Stimulated activated CD4-positive, alpha-beta T cell treated with anti-CD3 and anti-CD28 coated beads, Interleukin-4, amount 100 ng/mL, for 4 hours (primary cell): ENCODE measurements at places on chromosomes 5 and 9.

DNA sequence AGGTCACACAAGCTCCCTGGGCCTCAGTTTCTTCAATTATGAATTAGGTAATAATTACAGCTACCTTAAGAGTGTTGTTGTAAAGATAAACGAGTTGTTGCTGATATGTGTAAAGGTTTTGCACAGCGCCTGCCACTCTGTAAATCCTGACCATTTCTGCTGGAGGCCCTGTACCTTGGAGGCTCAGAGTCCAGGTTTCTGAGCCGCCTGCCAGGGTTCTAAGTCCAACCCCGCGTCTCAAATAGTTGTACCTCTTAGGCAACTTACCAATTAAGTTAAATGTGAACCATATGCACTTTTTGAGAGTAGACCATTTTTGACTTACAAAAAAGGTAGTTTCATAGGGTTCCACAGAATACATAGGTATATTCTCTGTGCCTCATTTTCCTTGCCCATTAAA lies 156.8 kb upstream of the KLF9 start:
- DNase-seq: no peak

DNA sequence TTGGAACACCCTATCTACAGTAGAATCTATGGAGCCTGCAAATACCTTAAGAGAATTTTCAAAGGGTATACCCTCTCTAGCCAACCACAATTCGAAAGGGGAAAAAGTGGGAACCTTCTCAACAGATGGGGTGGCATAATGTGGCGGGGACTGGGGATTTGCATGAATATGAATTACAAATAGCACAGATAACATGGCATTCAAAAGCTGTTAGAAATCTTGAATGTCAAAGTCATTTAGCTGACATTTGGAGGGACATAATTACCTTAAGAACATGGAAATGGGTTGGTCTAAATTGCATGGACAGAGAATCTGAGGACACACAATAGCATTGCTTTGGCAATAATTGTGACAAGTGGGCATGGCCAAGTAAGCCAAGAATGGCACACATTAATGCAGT lies 23.2 kb upstream of the TYRP1 start:
- no peak for DNase-seq

GRCh38 chr9:130234340-130235260 lies 31.0 kb upstream of the HMCN2 start:
- DNase-seq: no peak

DNA sequence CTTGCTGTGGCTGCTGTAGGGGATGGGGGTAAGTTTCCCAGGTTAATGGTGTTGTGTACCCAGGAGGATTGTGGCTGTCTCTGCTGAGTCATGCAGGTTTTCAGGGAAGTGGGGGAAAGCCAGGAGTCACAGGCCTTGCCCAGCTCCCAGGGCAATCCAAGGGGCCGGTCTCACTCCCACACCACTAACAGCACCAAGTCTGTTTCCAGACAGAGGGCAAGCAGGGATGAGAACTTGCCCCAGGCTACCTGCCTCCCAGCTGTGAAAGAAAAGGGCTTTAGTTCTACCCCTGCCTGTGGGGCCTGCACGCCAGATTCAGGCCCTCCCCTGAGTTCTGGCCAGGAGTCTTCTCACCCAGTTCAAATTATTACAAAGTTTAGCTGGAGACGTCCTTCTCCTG lies 579.8 kb upstream of the ST8SIA4 start:
- no peak for DNase-seq

- no peak for DNase-seq
Measured at GRCh38 chr5:135107986-135108385, 74.0 kb upstream of the PITX1 start.

GRCh38 chr5:84383816-84384603 lies 670 bp downstream of the EDIL3 start:
- DNase-seq: no peak

DNA sequence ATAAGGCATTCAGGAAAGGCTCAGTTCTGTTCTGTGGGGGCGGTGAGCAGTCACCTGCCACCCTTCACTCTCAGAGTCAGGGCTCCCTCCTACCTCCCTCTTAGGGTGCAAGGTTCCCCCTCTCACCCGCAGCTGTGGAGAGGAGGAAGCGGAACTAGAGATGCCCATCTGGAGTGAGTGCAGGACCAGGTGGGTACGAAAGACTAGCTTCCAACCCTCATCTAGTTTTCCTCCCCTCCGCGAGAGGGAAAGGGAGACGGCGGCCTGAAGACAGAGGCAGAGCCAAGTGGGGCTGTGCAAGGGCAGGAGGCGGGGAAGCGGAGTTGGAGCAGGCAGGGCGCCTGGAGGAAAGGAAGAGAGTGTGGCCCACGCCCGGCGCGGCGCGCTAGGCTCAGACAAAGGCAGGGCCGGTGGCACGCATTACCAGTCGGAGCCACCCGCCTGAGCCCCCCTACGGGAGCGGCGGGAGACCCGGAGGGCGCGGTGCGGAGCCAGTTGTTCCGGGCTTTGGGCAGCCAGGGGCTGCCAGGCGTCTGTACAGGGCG lies 7.3 kb downstream of the PRR7 start:
- DNase-seq: no peak

DNA sequence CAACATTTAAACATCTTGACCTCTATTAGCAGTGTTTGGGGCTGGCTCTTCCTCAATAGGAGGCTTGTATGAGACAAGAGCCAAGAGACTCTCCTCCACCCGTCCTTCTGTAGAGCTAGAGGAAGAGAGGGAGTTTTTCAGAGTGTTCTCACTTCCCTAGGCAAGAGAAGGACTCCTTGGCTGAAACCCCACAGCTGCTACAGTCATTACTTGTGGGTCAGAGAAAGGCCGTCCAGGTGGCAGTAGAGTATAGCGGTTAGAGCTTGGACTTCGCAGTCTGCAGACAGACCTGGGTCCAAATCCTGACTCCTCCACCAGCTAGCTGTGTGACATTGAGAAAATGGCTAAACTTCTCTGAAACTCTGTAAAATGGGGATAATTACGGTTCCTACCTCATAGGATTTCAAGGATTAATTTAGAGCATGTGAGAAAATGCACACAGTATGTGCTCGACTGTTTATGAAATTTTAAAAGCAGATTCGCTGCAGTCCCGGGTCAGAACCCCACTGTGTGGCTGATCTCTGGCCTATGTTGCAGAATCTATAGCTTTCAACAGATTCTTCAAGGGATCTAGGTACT lies 80.8 kb upstream of the ARAP3 start:
- no peak for DNase-seq

GRCh38 chr9:133359399-133360175 lies 3.2 kb downstream of the SURF2 start:
- no peak for DNase-seq

DNA sequence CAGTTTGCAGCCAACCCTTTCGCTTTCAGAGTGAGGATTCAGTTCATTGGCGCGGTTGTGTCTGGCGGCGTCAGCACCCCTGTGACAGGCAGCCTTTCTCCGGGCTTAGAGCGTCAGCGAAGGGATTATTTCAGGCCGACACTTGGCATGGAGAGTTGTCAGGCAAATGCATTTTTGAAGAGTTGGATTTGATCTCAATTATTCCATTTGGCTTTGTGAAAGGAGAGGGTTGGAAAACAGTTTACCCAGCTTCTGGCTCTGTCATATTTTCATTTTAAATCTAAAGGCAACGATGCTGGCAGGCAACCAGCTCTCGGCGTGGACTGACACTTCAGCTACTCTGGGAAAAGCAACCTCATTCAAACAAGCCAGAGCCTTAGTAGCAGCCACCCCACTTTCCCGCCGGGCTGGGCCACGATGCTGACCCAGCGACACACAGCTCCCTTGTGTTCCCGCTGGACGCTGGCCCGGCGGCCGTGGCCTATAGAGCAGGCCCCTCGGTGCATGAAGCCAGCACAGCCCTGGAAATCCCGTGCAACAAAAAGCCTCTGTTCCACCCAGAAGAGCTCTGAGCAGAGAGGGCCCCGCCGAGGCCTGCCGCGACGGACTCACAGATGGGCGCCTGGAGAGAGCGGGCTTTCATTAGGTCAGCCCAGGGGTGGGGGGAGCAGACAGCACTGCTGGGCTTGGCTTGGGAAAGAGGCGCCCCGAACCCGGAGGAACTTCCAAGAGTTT lies 28.9 kb upstream of the LPCAT1 start:
- no peak for DNase-seq

DNA sequence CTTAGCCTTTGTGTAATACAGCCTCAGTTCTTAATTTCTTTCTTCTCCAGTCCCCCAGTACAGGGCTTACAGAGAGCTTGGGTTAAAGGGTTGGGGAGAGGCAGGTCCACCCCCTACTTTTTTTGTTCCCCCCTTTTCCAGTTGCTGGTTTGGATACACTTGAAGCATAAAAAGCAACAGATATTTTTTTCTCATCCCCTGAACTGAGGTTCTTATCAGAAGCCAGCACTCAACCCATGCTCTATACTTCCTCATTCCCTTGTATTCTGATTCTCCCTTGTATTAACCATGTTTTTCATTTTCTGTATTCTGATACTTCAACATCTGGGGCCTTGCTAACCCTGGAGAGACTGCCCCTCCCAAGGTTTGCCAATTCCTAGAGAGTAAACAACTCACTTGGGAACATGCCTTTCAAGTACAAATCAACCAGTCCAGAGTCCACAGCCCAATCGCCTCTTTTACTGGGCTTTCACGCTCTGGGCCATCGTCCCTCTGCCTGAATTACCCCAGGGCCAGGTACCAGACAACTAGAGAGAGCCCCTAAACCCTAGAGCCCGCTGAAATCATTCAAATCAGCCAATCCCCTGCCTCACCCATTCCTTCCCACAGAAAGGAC lies 333.4 kb upstream of the PUM3 start:
- no peak for DNase-seq

DNA sequence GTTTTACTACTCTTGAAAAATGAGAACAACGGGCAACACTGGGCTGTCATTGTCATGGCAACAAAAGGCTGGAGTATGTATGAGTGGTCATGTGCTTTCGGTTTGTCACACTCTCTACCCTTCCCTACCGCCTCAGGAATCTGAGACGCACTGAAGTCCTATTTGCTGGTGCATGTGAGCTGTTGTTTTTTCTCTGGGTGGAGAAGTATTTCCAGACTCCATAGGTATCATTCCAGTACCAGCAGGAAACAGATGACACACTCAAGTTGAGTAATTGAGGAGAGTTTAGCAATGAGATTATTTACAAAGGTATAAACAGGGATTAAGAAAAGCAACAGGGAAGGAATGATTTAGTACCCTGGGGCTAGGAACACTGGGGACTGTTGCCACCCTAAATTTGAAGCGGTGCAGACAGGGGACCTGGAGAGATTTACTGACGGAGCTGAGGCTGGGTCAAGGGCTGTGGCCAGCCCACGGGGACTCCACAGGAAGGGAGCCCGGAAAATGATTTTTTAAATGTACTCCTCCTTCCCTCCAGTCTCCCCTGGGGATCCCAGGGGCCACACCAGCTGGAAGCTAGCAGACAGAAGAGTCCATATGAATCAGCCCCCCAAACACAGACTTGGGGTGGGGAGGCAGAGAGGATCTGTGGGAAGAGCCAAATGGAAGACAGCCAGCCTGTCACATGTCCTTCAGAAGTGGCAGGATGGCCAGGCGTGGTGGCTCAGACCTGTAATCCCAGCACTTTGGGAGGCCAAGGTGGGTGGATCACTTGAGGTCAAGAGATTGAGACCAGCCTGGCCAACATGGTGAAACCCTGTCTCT lies 13.2 kb upstream of the ZBTB43 start:
- no peak for DNase-seq

DNA sequence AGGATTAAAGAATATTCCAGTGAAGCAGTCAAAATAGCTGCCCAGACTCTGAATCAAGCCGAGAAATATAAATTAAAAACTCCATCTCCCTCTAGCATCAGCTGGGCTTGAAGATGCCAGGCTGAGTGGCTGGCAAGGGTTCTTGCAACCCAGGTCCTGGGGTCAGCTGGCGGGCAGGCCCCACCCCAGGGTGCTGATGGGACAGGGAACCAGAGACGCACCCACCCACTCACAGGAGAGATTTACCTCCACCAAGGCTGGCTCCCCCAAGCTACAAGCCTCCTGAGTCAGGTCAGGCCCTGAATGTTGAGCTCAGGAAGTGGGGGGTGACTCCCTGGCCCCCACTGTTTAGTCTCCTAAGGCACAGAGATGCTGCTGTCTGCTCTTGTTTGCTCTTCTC lies 83.9 kb upstream of the HSPA9 start:
- DNase-seq: no peak

- no peak for DNase-seq
Measured at GRCh38 chr9:21392270-21392669, 7.1 kb upstream of the IFNA2 start.

DNA sequence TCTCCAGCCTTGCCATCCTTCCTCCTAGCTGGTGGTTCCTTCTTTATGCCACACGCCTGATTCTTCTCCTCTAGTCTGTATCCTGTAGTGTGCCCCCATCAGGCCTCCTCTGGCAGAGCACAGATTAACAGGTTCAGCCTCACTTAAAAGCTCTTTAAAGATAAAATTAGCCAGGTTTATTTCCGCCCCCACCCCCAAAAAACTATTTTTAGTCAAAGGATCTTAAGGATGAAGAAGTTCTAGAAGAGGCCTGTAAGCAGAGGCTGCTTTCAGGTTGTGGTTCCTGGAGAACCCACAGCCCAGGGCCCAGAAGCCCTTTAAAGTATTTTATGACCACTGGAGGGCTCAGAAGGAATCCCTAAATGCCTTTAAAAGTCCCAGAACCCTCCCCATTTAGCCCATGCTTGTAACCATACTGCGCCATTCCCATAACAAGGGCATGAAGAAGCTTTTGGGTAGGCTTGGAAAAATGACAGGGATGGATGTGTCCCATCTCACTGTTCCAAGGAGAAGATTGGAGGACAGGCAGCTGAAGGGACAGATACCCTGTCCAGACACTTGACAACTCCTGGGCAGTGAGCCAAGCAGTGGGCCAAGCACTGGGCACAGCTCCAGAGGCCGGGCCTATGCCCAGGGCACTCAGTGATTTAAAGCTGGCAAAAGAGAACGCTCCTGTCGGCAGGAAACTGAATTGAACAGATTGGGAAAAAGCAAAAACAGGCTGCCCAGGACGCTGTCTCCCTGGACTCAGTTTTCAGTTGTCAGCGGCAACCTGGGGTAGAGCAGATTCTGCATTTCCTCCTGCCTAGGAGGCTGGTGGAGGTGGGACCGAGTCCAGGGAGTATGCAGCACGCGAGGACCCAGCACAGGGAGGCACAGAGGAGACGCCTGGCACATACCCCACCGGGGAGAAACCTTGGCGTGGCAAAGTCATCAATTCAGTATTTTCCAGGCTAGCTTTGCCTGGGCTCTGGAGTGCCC lies 106.3 kb upstream of the SSBP2 start:
- no peak for DNase-seq

DNA sequence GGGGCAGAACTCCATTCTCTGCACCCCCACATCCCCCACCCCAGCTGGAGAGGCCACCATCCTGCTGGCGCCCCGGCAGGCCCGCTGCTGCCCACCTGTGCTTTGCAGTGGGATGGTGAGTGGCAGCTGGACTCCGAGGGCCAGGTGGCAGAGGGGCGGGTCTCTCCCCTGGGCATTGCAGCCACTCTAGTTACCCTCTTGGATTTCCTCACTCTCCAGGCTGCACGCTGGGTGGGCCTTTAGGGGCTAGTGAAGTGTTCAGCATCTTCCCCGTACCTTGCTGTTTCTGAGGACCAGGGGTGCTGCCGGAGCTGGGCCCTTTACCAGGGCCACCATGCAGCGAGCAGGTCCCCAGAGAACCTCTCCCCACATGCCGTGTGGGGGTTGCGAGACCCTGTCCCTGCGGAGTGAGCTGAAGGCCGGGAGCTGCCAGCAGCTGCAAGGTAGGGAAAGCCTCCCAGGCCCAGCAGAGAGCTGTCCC lies 88.4 kb upstream of the SH3PXD2B start:
- no peak for DNase-seq

- peak; percentile 6 for DNase-seq
Measured at GRCh38 chr9:78296201-78296892, 578 bp upstream of the PSAT1 start.

- no peak for DNase-seq
Measured at GRCh38 chr5:146656703-146657102, 140.7 kb upstream of the GPR151 start.
